Inflammatory macrophage treated with lipopolysaccharide for 1 hour (primary cell): ENCODE measurements at places on chromosomes 3 and 15.
A peak's percentile ranks its signal among the peaks of the same experiment; 100 is the strongest.

- DNase-seq, result no peak
Measured at GRCh38 chr3:138877226-138877625, 42.5 kb upstream of the PIK3CB start.

GRCh38 chr3:126353694-126354321 lies 3.4 kb downstream of the KLF15 start:
- DNase-seq, result no peak

- DNase-seq, result no peak
Measured at GRCh38 chr15:63805993-63806980, 27.5 kb downstream of the HERC1 start.

GRCh38 chr15:89714775-89715174 lies 24.2 kb downstream of the WDR93 start:
- DNase-seq, result peak; percentile 67

GRCh38 chr15:94910166-94910565 lies 678.8 kb downstream of the MCTP2 start:
- no peak for DNase-seq

- DNase-seq, result no peak
Measured at GRCh38 chr3:45179163-45179562, 33.0 kb upstream of the CDCP1 start.

DNA sequence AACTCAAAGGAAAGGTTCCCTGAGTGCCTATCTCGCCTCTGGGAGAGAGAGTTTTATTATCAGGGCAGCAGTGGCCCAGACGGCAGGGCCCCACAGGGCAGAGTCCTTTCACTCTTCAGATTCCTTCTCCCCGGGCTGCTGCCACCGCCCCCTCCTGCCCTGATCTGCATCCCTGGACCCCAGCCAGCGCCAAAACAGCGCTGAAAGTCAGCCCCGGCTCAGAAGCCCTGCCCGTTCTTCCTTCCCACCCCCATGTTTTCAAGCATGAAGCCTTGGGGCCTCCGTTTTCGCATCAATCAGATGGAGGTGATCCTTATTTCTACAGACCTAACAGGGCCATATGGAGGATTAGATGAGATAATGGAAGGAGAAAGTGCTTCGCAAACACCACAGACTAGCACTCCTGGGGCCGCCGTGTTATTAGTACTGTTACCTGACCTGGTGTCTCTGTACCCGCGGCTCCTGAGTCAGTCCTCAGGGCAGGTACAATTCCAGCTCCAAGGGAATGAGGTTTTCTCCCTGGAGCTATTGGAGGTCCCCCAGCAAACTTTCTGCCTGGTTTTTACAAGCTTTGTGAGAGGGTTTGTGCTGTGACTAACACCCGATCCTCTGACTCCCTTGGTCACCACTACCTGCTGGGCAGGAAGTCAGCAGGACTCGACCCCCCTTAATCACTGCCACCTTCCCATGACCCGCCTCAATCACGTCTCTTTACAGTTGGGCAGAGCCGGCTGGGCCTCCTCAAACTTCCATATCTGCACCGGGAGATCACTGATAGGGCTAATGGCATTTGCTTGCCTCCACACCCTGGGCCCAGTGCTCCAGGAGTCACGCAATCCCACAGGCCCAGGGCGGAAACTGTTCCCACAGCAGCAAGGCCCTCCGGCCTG lies 39.5 kb upstream of the TSEN2 start:
- DNase-seq, result no peak

GRCh38 chr15:84658080-84658787 lies at the start of gene NMB:
TSS of gene NMB (minus strand) at chr15:84658199. CDS start at chr15:84658152, 47 bp downstream.
- DNase-seq, result peak; percentile 62

GRCh38 chr15:74403991-74404563 lies 29.7 kb downstream of the SEMA7A start:
- peak; percentile 28 for DNase-seq

DNA sequence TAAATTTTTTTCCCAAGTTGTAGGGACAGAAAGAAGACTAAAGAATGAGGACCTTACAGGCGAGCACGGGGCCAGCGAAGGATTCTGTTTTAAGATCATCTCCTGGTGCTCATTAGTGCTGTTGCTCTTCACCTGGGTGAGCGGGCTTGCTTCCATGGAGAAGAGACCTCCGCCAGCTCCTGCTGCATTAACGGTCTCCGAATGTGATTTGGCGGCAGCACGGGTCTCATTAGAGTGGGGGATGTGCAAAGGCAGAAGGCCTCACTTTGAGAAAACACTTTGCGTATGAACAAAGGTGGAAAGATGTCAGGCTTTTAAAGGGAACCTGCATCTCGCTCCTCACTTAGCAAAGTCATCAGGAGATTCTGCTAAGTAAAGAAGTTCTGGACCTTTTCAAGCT lies 753.4 kb upstream of the CFAP20DC start:
- no peak for DNase-seq

DNA sequence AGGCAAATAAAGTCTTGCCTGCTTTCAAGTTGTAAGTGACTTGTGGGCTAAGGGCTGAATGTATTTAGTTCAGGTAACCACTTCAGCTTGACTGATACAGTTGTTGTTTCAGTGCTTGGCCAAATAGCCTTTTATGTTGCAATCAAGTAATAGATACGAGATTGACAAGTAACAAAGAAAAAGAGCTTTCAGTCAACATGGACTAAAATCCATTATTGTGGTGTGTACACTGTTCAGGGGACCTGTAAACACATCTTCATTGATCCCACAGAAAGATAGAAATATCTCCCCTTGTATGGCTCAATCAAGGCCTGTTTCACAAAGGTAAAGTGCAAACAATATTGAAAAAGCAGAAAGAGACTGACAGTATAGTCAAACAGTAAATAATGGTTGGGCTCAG lies 224.8 kb upstream of the TMCO5A start:
- DNase-seq, result no peak

- no peak for DNase-seq
Measured at GRCh38 chr3:98003306-98003969, 31.2 kb upstream of the RIOX2 start.

- DNase-seq, result no peak
Measured at GRCh38 chr3:192352142-192352541, 375.2 kb downstream of the FGF12 start.

GRCh38 chr3:36741285-36741684 lies 23.1 kb downstream of the DCLK3 start:
- DNase-seq, result no peak

DNA sequence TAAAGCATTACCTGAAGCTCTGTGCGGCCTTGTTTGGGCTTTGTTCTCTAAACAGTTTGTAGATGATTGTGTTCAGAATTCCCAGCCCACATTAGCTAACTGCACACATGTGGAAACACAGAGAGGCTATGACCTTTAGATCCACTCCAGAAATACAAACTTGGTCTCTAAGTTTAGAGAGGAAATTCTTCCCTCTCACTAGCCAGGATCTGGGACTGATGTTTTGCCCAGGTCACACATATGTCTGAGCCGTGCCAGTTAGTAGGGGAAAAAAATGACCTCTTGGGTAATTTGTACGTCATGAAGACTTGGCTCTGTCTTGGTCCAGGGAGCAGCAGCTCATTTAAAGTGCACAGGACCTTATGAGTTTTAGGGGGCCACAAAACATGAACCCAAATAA lies 223.1 kb downstream of the RBMS3 start:
- no peak for DNase-seq

DNA sequence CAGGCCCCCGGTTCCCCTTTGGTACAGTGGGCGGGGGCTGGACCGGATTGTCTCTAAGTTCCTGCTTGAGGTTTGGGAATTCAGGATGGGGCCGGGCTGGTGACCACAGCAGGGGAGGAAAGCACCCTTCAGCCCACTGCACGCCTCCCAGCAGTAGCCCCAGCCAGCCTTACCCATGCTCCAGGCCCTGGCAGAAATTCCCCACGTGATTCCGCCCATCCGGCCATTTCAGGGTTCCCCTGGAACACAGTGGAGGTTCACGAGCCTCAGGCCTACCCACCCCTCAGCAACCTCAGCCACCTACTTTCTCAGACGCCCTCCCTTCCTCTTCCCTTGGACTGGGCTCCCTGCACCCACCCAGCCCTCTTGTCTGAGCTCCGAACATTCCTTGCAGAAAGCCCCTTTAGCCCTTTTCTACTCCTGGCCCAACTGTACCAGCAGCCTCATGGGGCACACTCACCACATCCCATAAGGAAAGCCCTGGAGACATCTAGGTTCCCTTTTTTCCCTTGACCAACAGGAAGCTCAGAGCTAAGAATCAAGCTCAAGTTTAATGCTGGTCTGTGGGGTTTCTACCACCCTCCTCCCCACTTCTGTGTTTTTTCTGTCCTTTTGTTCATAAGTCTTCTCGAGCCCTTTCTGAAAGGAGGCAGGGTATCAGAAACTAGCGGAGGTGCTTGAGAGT lies 11.5 kb downstream of the ALS2CL start:
- peak; percentile 69 for DNase-seq

GRCh38 chr3:131550562-131551465 lies 48.0 kb upstream of the MRPL3 start:
- DNase-seq, result no peak

DNA sequence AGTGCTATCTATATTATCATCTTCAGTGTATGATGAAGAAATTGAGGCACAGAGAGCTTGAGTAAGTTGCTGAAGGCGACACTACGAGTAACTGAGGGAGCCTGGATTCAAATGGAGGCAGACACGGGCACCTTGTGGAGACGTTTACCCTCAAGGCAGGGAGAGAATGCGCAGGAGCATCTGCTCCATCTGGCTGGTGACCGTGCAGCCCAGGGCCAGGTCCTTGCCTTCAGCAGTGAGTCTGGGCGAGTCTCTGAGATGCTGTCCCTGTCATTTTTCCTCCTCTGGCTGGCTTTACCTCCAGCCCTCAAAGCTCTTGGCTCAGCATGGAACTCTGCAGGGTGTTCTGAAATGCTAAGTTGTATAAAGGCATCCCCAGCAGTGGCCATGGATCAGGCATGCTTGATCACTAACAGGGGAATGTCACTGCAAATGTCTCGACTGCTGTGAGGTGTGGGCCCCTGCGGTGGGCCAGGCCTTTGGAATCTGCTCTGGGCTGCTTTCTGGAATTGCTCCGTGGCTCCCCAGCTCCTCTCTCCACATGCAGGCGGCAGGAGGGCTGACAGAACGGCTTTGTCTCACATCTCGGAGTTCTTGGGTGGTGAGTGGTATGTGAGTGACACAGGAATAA lies 19.7 kb downstream of the SPSB4 start:
- no peak for DNase-seq

DNA sequence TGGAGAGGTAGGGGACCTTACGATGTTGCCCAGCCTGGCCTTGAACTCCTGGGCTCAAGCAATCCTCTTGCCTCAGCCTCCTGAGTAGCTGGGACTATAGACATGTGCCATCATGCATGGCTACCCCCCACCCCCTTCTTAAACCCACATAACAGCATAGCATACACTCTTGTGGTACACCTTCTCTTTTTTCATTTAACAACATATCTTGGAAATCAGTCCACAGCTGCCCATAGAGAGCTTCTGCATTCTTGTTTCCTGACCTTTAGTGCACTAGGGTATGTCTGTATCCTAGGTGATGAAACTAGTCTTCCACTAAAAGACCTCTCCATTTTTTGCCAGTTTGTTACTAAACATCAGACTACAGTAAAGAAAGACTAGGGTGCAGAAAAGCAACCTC lies 33.0 kb downstream of the SLC28A1 start:
- no peak for DNase-seq

DNA sequence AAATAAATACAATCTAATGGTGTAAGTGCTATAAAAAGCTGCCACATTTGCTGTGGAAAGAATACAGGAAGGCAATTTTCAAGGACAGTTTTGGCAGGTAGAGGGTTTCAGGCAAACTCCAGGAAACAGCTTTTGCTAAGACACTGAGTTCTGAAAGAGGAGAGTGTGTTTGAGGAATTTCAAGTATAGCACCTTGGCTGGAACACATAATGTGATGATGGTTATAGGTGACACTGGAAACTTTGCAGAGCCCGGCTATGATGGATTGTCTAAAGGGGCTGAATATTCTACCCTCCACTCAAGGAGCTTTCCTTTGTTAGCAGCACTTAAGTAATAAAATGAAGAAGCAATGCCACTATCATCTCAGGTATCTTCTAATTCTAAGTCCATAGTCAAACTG lies 209.4 kb upstream of the TGFBR2 start:
- DNase-seq, result no peak

- DNase-seq, result no peak
Measured at GRCh38 chr15:71152542-71152941, 37.3 kb downstream of the THSD4 start.

DNA sequence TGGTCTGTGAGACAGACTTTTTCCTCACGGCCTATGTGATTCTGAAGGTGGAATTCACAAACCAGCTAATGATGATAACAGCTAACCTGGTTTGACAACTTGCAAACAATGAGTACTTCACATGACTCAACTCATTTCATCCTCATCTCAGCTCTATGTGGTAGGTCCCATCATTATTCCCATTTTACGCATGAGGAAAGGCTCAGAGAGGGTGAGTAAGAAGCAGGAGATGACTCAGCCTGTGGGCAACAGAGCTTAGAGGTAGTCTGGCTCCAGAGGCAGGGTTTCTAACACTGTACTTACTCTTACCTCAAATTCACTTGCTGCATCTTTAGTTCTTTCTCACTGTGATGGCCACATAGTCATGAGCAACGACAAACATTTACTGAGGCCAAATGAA lies 25.8 kb upstream of the PSMD6 start:
- no peak for DNase-seq

- DNase-seq, result peak; percentile 71
Measured at GRCh38 chr15:64288999-64289398, 67.0 kb downstream of the CSNK1G1 start.
